ENCODE measurements at places on chromosomes 11 and 22.

DNA sequence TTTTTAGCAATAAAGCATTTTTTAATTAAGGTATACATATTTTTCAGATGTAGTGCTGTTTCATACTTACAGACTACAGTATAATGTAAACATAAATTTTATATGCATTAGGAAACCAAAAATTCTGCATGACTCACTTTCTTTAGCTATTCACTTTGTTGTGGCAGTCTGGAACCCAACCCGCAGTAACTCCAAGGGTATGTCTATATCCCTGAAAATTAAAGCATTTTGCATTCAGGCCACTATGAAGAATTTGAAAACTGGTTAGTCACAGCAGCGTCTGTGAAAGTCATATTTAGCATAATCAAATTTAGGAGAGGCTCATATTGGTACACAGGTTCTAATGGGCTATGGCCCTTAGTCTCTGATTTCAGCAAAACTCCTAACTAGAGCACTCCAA is 46.8 kb downstream of the BBOX1 start:
- DNase-seq, result no peak

GRCh38 chr22:29816128-29816527 is 21.9 kb downstream of the ASCC2 start:
- DNase-seq, result no peak

GRCh38 chr22:46355996-46356471 is 20.5 kb downstream of the TRMU start:
- DNase-seq, result no peak

DNA sequence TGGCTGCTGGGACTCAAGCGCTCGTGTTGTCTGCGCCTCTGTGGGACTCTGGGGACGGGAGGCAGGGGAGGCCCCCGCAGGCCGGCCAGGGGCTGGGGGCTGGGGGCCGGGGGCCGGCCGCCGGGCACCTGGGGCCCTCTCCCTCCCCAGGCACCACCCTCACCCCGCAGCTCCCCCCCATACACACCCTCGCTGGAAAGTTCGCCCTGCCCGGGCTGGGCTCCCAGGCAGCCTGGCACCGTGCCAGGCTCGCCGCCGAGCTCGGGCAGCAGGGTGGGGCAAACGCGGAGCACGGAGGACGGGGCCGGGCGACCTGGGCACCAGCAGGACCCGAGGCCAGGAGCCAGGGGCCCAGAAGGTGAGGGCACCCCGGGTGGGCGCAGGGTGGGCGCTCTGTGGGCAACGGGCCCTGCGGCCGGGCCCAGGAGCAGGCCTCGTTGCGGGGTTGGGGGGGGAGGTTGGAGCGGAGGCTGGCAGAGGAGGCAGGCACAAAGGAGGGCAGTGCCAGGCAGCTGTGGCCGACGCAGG is 76.7 kb upstream of the WNT7B start:
- DNase-seq, result no peak

DNA sequence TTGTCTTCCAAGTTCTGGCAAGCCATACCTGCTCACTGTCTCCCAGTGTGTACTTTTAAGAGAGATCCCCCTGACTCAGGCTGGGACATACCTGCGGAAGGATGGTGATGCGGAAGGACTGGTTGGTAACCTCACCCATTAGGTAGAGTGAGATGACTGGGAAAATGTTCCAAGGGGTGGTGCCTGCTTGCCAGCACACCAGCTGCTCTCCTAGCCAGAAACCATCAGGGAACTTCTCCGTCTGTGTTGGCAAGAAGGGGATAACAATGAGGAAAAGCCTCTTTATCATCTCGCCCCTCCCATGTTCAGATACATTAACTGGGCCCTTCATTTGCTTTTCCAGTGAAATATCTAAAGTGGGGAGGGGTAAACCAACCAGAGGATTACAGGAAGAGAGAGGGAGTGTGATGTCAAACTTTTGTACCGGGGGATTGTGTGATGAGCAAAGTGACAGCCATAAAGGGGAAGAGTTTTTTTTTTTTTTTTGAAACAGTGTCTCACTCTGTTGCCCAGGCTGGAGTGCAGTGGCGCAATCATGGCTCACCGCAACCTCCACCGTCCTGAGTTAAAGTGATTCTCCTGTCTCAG is at the start of gene BACE1-AS:
Gene BACE1-AS (plus strand): TSS at position 538 of the 588 bp plus-strand sequence.
- DNase-seq, result no peak

DNA sequence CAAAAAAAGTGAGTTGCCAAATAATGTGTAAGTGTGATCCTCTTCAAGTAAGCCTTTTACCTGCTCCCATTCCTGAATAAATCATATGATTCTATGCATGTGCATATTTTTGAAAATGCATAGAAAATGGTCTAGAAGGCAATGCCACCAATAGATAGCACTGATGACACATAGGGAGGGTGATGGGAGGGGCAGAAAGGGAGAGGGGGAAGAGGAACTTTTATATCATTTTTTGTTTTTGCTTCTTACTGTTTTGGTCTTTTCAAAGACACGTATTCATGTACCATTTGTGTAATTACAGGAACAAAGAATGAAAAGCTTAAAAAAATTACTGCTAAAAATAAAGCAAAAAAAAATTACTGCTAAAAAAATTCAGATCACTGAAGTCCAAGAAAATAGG is 60.8 kb downstream of the C11orf58 start:
- DNase-seq, result no peak

GRCh38 chr11:86589856-86590589 is 82.4 kb downstream of the ME3 start:
- DNase-seq, result no peak

GRCh38 chr22:29716814-29717545 is 2.8 kb upstream of the CABP7 start:
- DNase-seq, result peak; percentile 56

Data from NCI-H460 (cell line).